ENCODE measurements at places on chromosomes 11 and 22.

DNA sequence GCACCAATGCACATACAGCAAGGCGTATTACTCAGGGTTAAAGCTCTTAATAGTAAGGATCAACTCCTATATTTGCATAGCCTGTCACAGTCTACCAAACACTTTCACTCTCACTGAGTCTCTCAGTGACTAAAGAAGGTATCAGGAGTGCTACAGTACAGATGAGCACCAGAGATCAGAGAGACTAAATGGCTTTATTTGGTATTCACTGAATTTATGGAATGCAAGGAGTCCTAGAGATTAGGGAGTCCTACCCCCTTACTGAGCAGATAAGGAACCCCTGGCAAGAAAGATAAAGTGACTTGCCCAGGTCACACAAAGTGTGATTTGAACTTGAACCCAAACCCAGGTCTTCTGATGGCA, 396.4 kb upstream of the CCDC90B start:
- DNase-seq, result no peak

GRCh38 chr11:83220260-83220659, 26.7 kb downstream of the ANKRD42 start:
- DNase-seq, result no peak

- DNase-seq, result no peak
Measured at GRCh38 chr11:57815476-57815875, 53.9 kb downstream of the CTNND1 start.

- DNase-seq, result no peak
Measured at GRCh38 chr22:27672721-27673418, 128.7 kb downstream of the MN1 start.

GRCh38 chr11:95674657-95675358, 114.8 kb downstream of the FAM76B start:
- no peak for DNase-seq

DNA sequence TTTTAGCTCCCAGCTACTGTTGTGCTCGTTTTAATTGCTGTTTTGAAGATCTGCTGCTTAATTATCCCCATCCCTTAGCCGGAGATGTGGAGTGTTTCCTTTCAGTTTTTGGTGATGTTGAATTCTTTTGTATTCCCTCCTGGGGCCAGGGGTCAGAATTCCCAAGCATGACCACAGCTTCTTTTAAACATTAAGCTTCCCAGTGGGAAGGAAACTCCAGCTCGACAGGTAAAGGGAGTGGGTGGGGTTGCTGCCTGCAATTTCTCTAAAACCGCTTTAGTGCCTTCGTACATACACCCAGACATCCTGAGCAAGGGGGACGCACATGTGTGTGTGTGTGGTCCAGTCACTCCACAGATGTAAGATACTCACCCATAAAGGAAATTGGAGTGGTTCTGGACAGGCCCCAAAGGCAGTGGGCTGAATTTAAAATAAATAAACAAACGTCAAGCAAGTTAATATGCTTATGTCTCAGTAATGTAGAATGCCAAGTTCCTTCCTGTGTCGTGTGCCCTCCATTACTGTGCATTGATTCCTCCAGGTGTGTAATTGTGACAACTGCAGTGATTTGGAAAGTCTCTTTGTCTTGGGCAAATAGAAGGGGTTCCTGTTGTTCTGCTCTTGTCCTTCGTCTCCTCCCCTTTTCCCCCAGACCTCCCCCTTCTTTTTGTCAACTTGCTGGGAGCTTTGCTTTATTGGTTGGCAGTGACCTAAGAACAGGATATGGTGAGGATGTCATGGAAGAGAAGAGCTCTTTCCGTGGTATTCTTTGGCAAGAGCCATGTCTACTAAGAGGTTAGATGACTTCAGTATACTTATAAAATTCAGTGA, 19.2 kb upstream of the ADSL start:
- DNase-seq, result no peak

DNA sequence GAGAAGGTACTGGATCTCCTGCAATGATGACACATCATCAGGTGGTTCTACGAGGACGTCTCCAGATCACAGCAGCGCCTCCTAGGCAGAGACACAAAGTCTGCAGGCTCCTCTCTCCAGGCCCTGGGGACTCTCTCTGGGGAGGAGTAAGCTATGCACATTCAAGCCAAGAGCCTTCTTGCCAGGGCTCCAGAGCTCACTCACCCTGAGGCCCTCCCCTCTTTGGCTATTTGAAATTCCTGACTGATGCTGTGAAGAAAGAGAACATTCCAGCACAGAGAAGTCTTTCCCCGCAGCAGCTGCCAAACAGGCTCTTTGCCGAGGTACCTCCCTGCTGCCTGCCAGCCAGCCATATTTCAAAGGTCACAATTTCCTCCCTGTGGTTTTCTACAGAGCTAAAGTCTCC, 204.9 kb downstream of the CSNK2A3 start:
- DNase-seq, result no peak

DNA sequence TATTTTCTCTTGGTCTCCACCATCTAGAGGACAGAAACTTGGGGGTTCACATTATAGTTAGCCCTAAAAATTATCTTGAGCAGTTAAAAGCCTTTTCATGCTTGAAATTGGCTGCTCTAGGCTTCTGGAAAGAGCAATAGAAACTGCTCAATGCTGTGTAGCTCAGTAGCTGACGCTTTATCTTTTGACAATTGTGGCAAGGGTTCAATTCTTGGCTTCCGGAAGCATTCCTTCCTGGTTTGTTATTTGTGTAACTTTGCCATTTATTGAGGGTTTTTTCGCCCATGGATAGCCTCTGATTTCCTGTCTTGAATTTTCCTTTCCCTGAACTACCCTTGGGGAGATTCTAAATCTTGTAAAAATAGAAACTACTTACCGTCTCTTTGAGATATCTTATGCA, 10.3 kb upstream of the OR56A1 start:
- DNase-seq, result no peak

DNA sequence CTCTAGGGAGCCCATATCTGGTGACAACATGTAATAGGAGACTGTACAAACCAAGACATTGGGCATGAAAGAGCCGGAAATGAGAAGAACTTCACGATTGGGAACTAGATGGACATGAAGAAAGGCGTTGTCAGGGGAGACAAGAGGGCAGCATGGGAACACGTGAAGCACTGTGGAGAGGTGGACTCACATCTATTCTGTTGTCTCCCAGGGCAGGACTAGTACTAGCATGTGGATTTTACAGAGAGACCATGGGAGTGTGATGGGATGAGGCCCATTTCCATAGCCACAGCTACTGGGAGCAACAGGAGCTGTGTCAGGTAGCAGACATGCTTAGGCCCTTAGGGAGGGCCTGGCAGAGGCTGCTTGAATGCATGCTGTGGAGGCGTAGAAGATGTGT, 333.9 kb downstream of the OPCML start:
- DNase-seq, result no peak

DNA sequence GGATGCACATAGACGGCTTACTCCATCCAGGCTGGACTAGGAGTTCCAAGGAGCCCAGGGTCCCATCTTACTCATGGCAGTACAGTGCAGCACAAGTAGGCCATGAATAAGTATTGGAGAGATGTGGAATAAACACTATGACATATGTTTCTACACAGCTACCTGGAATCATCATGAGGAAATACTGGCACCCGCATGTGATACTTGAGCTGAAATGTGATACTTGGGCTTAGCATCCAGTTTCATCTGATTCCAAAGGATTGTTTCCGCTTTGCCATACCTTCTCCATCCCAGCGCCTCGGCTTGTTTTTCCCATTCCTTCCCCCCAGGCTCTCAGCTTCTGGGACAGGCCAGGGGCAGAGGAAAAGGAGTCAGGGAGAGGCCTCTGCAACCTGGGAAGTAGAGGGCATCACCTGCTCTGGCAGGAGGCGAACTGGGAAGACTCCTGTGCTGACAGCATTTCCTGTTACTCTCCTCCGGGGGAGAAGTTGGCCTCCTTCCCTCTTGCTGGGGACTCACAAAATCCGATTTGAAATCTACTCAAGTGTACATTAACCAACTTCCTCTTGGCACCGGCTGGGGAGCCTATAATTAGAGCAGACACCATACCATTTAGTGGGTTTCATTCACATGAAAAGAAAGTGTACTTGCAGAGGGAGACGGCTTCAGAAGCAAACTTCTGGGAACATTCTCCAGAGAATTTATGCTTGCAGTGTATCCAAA, 187.8 kb downstream of the MIAT start:
- no peak for DNase-seq

- DNase-seq, result no peak
Measured at GRCh38 chr11:131710511-131710910, 340.1 kb downstream of the NTM start.

- DNase-seq, result no peak
Measured at GRCh38 chr22:24178502-24179440, 2.5 kb upstream of the SUSD2 start.

- no peak for DNase-seq
Measured at GRCh38 chr22:42904050-42904449, 47.0 kb upstream of the ARFGAP3 start.

DNA sequence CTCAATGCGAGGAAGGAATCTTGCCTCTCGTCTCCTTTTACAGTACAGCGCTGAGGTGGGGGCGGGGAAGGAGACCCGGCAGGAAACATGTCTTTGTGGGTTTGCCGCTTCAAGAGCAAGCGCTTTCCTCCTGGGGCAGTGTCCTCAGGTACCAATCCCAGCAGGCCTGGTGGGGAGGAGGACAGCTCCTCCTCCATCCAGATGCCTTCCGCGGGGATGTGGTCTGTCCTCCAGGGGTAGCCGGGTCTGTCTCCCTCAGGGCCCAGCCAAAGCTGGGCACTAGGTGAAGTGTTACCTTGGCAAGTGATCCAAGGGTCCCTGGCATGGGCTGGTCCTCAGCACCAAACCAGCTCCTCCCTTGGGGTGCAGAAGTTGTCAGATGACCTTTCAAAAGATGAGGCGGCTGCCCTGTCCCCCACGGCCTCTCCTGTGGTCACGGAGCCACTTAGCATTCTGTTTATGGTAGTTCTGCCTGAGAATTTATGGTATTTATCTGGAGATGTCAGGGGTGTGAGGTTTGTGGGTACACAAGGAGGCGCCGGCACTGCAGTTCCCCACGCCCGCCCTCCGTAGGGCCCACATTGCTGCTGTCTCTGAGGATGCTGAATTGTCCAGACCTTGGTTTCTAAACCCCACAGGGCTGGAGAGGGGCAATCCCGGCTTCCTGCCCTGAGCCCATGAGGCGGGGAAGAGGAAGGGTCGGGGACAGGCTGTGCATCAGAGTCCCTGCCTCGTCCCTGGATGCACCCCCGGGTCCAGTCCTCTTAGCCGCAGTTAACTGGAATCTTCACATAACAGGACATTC, 93.5 kb upstream of the ANO1 start:
- no peak for DNase-seq

- DNase-seq, result no peak
Measured at GRCh38 chr11:31805037-31805628, 6.0 kb downstream of the PAX6 start.

GRCh38 chr11:13225038-13226001, 52.3 kb upstream of the BMAL1 start:
- no peak for DNase-seq

GRCh38 chr11:102528618-102529017, 1.9 kb downstream of the MMP7 start:
- no peak for DNase-seq

- peak; percentile 17 for DNase-seq
Measured at GRCh38 chr22:46058091-46058420, 81.1 kb upstream of the WNT7B start.

DNA sequence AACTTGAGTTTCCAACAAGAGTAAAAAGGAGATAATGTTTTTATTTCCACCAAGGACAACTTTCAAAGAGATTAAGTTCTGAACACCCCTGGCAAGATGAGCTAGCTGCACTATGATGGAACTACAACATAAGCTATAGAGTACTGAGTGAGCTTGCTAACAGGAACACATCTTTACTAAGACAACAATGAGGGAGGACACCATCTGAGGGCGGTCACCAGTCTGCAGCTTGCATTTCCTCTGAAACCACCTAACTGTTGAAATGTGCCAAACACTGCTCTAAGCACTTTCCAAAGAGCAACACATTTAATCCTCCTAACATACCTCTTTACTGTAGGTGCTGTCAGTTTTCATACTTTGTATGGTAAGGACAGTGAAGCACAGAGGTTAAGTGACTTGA, 68.4 kb downstream of the TCF20 start:
- no peak for DNase-seq

GRCh38 chr11:73334384-73335203, 26.5 kb downstream of the ARHGEF17 start:
- no peak for DNase-seq

DNA sequence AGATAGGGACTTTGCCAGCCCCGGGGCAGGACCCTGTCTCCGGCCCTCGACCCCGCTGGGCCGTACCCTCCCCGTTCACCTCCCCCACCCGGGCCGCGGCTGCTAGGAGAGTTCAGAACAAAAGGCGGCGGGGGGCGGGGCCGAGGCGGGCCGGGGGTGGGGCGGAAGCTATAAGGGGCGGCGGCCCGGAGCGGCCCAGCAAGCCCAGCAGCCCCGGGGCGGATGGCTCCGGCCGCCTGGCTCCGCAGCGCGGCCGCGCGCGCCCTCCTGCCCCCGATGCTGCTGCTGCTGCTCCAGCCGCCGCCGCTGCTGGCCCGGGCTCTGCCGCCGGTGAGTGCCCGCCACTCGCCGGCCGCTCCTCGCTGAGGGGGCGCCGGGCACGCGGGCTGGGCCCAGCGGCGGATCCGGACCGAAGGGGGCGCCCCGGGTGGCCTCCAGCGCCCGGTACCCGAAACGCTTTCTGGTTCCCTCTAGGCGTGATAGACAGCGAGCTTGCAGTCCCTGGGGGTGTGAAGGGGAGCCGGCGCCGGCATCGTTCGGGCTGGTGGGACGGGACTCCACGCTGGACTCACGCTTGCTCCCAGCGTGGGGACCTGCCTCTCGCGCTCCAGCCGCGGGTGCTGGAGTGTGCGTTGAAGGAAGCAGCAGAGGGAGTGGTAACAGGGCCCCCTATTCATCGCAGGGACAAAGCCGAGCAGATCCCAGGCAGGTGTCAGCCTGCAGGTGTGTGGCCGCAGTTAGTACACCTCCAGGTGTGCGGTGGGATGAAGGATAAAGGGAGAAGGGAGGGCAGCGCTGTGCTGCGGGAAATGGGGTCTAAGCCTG, at the start of gene MMP11:
TSS of gene MMP11 (plus strand) at position 201 of the 825 bp plus-strand sequence. CDS start at position 223, 22 bp downstream.
- DNase-seq, result peak; percentile 69

- no peak for DNase-seq
Measured at GRCh38 chr11:6351782-6352382, 31.6 kb upstream of the CAVIN3 start.

DNA sequence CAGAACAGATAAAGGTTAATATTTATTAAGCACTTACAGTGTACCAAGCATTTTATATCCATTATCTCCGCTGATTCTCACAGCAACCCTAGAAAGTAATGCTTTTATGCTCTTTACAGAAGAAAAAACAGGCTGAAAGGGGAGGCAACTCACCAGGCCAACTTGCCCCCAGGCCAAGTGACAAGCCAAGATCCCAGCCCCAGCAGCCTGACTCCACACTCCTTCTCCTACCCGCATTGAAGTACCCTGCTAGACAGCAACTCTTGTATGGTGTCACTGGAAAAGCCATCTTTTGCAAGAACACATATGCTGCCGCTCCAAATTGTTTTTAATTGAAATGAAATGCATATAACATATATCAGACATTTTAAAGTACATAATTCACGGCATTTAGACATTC, 25.6 kb downstream of the SMCO4 start:
- DNase-seq, result no peak

DNA sequence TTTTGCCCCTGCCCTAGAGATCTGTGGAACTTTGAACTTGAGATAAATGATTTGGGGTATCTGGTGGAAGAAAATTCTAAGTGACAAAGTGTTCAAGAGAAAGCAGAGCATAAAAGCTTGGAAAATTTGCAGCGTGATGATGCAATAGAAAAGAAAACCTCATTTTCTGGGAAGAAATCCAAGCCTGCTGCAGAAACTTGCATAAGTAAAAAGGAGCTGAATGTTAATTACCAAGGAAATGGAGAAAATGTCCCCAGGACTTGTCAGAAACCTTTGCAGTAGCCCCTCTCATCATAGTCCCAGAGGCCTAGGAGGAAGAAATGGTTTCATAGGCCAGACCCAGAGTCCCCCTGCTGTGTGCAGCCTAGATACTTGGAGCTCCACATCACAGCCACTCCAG, 686.9 kb downstream of the FAM181B start:
- no peak for DNase-seq

Measured in stimulated activated CD4-positive, alpha-beta T cell treated with anti-CD3 and anti-CD28 coated beads, Interleukin-12 subunit alpha, Interleukin-12 subunit beta, amount 100 ng/mL, for 4 hours (primary cell).